GOT3 (cell line): ENCODE measurements at places on chromosomes 6 and 20.

- no peak for DNase-seq
Observed at GRCh38 chr6:11245381-11246256, 13.2 kb upstream of the NEDD9 start.

GRCh38 chr6:27579973-27580372 lies 107.1 kb upstream of the ZNF184 start:
- DNase-seq = no peak

- no peak for DNase-seq
Observed at GRCh38 chr6:96809119-96809518, 28.2 kb downstream of the GPR63 start.

DNA sequence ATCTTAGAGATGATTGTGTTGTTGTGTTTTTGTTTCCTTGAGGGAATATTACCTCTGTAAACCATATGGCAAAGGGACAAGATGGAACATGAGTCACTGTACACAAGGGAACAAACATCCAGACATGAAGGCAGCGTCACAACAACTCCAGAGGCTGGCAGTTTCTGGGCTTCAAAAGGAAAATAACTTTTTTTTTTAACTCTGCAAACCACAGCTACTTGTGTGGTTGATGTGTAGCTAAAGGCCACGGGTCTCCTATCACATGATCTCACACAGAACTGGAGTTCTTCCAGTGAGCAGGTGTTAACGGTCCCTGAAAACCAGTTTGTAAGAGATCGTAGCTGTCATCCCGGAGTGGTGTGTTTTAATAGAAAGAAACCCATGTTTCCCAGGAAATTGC lies 33.2 kb upstream of the HBS1L start:
- DNase-seq = no peak

DNA sequence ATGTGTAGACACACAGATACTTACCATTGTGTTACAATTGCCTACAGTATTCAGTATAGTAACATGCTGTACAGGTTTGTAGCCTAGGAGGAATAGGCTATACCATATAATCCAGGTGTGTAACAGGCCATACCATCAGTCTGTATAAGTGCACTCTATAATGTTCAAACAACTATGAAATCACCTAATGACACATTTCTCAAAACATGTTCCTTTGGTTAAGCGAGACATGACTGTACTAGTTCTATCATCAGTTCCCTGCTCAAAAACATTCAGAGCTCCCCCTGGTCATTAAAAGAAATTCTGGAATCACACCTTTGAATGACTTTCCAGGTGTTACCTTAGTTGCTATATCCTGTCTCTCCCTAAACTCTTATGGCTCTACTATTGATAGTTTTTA lies 70.4 kb upstream of the SLC2A12 start:
- no peak for DNase-seq

DNA sequence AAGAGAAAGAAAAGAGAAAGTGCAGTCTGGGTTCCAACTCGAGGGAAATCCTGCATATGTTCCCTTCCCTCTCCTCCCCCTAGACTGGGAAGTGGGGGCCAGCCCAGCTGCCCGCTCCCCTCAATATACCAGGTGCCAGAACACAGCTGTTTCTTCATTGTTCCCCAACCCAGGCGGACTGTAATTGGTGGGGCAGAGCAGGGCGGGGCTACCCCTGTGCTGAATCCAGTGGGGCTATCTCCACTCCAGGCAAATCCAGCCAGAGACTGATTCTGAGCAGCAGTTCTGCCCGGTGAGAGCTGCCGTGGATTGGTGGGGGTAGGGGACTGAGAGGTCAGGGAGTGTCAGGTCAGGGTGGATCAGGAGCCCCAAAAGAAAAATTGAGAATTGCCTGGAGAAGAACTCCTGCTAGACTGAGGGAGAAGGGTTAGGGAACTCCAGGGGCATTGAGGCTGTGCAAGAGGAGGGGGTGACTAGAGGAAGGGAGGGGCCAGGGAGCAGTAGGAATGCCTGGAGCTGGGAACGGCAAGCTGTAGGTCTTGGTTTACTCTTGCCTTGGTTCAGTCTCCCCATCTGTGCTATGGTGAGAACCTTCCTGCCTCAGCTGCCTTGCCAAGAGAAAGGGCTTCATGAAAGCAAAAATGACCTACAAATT lies at the start of gene MYMX:
Gene MYMX, plus strand, starts transcription at position 250 of the 655 bp plus-strand sequence. CDS start 546 bp downstream, outside the sequence.
- DNase-seq = no peak

- DNase-seq = no peak
Observed at GRCh38 chr20:49291200-49291599, 13.3 kb upstream of the ZNFX1 start.

GRCh38 chr6:150711584-150712504 lies 112.2 kb downstream of the PLEKHG1 start:
- no peak for DNase-seq
